Activated naive CD4-positive, alpha-beta T cell (primary cell): ENCODE measurements at places on chromosomes 6 and 20.

- DNase-seq, result no peak
These were observed 262.0 kb downstream of the CDC5L start for GRCh38 chr6:44649365-44650025.

DNA sequence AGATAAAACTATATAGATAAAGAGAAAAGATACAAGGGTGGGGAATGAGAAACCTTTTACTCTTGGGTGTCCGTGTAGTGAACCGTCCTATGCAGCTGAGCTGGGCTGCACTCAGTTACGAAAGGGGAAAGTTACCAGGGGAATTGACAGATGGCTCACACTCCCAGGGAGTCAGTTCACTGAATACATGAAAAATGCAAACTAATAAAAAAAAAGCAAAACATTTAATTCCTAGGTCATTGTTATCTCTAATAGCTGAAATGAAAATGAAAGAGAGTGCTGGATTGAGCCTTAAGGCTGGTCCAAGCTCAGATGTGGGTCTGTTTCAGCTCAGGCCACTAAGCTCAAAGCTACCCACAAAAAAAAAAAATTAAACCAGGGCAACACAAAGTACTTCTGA, 138.0 kb downstream of the THBS2 start:
- no peak for DNase-seq

DNA sequence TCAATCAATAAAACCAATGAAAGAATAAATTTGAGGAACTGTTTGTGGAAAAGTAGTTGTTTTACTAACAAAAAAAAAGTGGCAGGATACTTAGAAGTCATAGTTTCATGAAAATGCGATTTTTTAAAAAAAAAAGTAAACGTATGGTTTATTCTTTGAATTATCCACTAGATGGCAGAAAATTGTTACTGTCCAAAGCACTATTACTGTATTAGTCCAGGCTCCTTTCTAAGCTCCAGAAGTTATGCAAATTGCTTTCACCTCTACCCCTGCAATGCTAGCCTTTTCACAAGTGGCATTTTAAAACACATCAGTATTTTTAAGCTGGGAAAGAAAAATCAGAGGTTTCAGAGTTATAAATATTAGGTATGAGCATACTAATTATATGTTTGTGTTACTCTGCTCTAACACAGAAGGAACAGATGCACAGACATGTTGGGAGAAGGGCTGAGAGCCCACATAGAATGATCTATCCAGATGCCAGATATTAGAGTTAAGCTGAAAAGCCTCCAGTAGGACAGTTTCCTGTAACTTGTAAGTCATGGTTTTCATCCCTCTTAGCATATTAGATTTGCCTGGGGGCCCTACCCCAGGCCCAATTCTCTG, 63.9 kb downstream of the FHL5 start:
- no peak for DNase-seq

DNA sequence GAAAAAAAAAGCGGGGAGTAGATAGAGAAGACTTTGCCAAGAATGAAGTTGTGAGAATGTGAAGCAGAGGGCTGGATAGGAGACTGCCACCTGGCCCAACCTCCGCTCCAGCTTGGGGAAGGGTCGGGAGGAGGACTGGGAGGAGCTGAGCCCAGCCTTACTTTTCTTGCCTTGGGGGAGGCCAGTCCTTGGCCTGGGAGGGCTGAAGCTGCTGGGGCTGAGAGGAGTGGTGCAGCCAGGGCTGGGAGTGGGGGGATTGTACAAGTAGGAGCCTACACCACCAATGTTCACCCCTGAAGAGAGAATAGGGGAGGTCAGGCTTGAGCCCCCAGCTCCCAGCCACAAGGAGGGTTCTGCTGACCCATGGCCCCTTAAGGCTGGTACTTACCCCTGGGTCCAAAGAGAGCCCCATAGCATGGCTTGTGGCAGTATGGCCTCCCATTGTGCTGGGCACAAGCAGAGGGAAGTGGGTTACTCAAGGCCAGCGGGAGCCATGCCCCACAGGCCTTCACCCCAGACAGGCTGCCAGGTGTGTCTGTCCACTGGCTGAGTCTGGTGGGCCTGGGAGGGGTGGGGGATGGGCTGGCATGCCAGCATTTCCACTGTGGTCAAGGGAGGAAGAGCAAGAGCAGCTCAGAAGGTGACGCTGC, 1.1 kb downstream of the CRIP3 start:
- DNase-seq, result no peak

GRCh38 chr20:36932476-36933426, 18.8 kb downstream of the SAMHD1 start:
- DNase-seq, result no peak

- no peak for DNase-seq
These were observed 196.2 kb downstream of the BTBD9 start for GRCh38 chr6:38443352-38444144.

- DNase-seq, result no peak
These were observed 63.5 kb upstream of the ASCC3 start for GRCh38 chr6:100944644-100945043.

DNA sequence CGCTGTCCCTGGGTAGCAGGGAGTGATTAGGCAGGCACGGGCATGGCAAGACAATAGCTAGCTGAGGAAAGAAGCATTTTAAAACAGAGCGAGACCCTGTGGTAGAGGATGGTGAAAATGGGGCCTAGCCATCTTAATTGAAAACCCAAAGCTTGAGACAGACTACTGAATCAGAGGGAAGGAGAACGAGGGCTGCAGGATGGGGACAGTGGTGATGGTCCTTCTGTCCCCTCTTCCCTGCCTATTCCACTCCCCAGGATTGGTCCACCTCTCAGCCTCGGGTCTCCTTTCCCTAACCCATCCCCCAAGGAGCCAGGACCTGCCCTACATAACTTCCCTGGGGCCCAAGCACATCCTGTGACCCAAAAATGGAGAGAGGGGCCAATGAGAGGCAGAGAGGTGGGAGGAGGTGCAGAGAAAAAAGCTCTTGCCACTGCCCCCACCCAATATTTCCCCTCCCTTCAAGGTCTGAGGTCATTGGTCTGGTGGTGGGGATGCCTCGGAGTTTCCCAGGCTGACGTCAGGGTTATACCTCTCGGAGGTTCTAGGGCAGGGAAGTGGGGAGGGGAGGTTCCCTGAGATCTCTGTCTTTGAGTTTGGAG, 884 bp upstream of the CUTA start:
- DNase-seq, result no peak
